ENCODE measurements at places on chromosomes 2 and 18.

- DNase-seq = no peak
Measured at GRCh38 chr2:60652832-60653340, 99.4 kb upstream of the BCL11A start.

DNA sequence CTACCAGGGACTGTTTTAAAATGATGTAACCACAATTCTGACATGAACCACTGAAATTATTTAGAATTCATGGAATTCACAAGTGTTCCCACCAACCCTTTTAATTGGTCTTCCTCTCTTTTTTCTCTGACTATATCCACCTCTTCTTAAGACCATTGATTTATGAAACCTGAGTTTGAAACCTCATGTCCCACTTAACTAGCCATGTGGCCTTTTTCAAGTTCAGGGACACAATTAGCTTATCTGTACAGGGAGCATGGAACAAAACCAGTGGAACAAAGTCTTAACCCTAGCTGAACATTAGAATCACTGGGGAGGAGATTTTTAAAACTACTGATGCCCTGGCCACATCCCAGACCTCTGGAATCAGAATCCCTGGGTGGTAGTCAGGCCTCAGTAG, 41.6 kb upstream of the TMEM163 start:
- DNase-seq = no peak

- DNase-seq = no peak
Measured at GRCh38 chr2:69298862-69299261, 88.2 kb downstream of the GFPT1 start.

DNA sequence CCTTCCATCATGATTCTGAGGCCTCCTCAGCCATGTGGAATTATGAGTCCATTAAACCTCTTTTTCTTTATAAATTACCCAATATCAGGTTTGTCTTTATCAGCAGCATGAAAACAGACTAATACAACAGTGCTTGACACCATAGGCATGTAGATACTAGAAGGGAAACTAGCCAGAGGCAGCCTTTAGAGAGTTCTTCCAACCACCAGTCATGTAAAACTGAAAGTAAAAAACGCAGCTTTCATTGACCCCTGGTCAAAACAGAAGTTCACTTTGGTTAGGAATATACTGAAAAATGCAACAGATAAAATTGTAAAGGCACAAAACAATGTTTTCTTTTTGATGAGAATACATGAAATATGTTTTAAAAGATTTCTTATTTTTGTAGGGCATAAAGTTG, 122.8 kb upstream of the L3MBTL4 start:
- no peak for DNase-seq

- DNase-seq = no peak
Measured at GRCh38 chr2:59233920-59234319, 992.8 kb upstream of the FANCL start.

DNA sequence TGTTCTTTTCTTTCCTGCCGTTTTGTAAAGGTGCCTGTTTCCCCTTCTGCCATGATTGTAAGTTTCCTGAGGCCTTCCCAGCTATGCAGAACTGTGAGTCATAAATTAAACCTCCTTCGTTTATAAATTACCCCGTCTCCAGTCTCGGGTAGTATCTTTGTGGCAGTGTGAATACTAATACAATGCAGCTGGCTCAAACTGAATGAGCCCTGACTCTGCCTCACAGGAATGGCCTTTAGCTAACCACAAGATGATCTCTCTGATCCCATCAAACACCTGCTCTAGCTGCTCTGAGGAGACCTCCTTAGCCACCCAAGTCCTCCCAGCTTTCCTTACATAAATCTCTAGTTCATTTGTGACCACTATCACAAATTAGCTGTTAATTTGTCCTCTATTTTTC, 41.5 kb upstream of the CAB39 start:
- DNase-seq = no peak

- no peak for DNase-seq
Measured at GRCh38 chr2:200359552-200359951, 53.1 kb downstream of the SPATS2L start.

GRCh38 chr2:200525066-200525465, 941 bp upstream of the SGO2 start:
- no peak for DNase-seq

DNA sequence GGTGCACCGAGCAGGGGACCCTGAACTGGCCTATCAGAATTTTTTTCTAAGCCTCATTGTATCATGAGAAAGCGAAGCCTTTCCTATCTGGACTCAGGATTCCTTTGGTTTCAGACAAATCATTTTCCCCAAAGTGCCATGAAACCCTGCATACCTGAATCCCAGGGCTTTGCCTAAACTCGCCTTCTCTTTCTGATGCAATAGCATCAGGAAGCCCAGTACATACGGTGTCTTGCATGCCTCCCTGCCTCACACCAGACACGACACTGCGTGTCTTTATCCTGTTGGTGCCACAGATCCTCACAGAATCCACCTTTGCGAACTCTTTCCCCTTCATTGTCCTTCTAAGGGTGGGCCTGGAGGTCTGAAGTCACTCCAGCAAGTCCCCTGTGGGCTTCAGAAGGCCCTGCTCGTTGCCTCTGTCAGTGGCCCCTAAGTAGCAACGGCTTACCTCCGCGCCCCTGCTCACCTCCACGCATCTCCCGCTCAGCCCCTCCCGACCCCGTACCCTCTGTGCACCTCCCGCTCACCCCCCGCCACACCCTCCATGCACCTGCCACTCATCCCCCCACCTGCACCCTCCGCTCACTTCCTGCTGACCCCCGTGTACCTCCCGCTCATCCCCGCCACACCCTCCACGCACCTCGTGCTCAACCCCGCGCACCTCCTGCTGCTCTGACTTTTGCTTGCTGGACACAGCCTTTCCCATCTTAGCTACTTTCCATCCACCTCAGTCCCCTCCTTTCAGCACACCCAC, 83.4 kb downstream of the TPGS2 start:
- DNase-seq = no peak

- no peak for DNase-seq
Measured at GRCh38 chr2:15557887-15558311, 3.2 kb downstream of the NBAS start.

DNA sequence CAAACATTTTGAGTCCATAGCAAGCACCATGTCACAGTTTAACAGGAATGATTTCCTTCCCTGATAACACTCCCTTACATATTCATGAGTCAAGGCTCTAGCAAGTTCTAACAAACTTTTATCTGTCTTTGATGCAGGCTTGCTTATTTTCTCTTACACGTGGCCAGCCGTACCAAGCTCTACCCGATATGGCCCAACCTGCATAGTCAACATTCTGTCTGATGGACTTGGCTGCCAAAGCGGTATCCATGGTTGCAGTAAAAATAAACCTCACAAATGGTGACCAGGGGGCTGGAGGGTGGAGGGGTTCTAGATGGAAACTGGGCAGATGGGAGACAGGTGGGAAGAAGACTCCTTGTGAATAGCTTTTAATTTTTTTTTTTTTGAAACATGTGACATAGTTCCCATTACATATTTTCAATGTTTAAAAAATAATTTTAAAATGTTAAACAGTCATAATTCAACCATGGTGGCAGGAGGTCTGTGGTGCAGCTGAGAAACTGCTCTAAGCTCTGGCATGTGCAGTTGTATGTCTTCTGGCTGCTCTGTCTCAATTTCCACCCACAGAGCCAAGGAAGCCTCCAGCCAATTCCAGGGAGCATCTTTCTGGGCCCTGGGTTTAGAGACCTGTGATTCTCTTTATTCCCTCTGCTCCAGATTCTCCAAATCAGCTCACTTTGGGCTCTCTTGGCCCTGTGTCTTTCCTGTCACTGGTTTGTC, 20.7 kb upstream of the CXCR1 start:
- no peak for DNase-seq

DNA sequence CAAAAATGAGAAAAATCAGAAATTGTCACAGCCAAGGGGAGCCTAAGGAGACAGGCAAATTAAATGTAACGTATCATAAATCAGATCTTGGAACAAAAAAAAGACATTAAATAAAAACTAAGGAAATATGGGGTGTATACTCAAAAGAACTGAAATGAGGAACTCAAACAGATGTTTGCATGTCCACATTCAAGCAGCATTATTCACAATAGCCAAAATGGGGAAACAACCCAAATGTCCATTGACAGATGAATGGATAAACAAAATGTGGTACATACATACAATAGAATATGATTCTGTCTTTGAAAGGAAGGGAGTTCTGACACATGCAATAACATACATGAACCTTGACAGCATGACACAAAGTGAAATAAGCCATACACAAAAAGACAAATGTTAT, 155.8 kb upstream of the KLF7 start:
- no peak for DNase-seq

DNA sequence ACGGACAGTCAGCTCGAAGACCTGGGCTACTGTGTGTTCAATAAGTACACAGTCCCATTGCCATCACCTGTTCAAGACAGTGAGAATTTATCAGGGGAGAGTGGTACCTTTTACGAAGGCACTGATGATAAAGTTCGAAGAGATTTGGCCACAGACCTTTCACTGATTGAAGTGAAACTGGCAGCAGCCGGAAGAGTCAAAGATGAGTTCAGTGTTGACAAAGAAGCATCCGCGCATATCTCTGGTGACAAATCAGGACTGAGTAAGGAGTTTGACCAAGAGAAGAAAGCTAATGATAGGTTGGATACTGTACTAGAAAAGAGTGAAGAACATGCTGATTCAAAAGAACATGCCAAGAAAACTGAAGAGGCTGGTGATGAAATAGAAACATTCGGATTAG, 76.9 kb upstream of the UNC80 start:
- no peak for DNase-seq

- no peak for DNase-seq
Measured at GRCh38 chr2:198273660-198274059, 469.3 kb downstream of the PLCL1 start.

- DNase-seq = no peak
Measured at GRCh38 chr2:44051593-44052347, 56.0 kb upstream of the LRPPRC start.

GRCh38 chr2:237488901-237489860, 2.1 kb downstream of the MLPH start:
- DNase-seq = no peak

- DNase-seq = no peak
Measured at GRCh38 chr18:12308386-12309100, 502 bp downstream of the TUBB6 start.

DNA sequence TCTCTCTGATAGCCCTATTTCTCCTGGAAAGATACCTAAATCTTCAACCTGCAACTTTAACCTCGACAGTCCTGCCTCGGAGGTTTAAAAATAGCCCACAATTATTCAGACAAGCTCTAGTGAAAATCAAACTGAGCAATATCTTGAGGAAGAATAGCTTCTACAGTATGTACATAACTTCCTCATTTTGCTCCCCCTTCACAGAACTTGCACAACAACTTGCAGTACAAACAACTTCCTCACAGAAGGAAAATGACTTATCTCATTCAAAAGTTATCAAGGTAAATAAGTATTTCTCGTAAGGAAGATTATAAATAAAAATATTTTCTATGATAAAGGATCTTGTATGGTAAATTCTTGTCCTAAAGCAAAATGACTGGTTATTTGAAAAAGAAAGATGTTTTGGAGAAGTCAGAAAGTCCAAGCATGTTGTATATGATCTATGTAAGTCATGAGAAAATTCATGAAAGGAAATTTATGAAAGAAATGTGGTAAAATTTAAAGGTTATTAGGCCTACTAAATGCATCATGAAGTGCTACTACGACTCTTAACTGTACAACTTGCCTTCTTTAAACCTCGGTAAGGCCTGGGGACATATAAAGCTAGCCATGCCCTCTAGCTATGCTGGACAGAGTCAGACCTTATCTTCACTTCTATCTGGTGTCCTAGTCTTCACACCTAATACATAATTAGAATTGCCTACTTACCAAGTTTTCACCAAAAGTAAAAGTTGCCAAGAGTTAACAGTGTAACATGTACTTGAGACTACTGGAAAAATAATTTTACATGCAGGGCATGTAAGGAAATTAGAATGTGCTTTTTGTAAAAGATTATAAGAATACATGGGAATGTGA, 394.5 kb downstream of the DLGAP1 start:
- no peak for DNase-seq

DNA sequence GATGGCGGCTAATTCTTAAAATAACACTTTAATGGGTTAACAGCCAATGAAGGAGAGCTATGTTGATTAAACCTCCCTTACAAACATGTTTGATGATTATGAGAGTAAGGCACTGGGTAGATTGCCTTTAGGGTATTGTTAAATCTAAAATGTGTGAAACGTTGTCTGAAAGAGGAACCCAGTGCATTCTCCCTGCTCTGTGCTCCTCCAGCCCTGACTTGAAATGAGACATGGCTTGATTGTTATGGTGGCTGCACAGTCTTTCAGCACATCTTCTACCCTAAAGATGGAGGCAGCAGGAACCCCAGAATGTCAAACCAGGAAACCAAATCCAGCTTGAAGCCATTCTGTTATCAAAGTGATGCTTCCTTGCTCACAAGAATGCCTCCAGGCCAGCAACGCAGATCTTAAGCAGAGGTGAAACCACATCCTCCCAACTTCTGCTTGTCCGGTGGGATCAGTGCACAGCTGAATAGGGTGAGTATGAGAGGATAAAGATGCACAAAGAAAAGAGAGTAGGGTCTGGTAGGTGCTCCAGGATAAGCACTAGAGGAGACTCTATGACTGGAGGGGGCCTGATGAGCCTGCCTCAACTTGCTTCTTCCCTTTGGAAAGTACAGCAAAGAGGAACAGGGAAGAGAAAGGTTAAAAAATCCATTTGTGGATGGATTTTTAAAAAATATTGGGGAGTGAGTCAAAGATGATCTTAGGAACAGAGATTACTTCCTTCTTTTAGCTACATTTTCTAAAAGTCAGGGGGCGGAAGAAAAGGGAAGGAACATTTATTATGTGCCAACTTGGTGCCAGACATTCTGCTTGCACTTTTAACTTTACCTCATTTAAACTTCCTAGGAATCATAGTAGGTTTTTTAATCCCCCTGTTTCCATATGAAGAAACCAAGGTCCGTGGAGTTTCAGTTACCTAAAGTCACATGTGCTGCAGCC, 523.0 kb downstream of the TXNL1 start:
- DNase-seq = no peak
